ENCODE measurements at places on chromosomes 16 and 17.

- DNase-seq: peak; percentile 57
Observed at GRCh38 chr17:18158022-18158600, 25.5 kb upstream of the ALKBH5 start.

DNA sequence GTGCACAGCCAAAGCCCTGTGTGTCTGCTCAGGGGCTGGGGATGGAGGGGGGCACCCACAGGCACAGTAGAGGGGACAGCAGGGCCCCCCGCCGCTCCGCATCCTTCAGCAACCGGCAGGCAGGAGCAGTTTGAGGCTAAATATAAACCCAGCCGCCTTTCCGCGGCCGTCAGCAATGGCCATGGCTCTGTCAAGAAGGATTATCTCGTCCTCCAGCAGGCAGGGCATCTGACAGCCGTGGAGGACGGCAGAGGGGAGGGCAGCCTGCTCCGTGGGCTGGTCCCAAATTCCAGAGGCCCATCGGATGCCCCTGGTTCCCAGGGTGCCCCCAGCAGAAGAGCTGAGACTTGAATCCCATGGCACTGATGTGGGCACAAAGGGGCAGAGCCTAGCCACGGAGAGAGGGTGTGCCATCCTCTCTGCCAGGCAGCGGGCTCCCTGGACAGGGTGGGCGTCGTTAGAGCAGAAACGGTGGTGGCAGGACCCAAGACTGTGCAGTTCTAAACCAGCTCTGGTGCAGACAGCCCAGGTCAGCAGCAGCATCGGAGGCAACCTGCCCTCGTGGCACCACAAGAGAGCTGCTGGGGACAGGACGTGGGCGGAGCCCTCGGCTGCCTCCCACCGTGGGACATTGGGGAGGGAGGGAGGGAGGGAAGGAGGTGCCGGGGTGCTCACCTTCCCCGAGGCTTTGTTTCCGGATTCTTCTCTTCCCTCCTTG lies 198.8 kb upstream of the CIBAR2 start:
- DNase-seq: no peak

- DNase-seq: no peak
Observed at GRCh38 chr17:72840019-72840418, 252.5 kb downstream of the SLC39A11 start.

DNA sequence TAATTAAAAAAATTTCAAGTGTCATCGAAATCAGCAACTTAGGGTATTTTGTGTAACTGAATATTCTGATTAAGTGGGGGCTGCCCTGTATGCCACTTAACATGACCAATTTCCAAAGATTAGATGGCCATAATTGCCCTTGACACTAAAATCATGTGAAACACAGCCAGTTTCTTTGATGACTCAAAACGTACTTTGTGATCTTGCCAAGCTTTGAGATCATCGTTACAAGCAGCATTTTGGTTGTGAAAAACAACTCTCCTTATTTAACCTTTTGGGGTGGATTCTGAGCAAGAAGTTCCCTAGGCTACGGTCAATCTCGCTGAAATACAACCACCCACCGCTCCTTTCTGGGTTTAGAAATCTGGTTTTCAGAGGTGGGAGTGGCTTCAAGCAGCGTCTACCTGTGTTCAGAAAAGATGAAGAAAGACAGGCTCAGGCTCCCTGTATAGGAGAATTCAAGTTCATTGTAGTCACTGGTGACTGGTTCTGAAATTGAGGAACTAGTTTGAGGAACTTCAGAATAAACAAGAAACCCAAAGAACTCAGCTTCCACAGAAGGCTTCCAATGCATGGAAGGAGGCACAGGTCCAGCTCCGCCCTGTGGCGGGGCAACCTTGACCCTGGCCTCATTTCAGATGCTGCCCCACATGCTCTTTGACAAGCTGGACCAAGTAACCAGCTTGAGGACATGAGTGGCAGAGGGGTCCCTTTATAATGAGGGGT lies 9.4 kb downstream of the MAP3K14 start:
- DNase-seq: no peak

DNA sequence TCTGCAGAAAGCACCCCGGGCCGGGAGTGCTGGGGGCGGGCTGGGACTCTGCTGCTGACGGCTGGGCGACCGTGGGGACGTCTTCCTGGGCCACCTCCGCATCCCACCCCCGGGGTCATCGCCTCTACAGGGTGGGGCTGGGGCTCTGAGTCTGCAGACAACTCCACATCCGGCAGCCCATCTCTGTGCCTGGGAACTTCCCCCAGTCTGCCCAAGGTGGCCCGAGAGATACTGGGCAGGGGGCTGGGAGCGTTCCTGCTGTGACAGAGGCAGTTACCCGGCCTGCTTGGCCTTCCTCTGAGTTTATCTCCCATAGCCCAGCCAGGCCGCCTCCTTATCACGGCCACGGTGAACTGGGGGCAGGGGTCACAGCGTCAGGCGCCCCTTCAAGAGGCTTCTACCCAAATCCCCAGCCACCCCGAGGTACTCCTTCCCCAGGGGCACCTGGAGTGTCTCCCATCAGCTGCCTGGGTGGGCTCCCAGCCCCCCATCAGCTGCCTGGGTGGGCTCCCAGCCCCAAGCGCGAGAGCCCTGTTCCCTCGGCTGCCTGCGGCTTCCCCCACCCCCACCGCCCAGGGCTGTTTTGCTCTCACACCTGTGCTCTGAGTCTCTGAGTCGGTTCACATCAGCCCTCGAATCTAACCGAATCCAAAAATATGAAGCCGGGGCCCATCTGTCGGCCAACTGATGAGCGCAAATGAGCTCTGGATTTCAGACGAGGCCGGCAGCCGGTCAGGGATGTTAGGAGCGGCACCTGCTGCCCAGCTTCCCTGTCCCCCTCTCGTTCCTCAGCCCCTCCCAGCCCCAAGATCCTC lies 15.6 kb upstream of the CBFA2T3 start:
- DNase-seq: no peak
